ENCODE measurements at places on chromosomes 11 and 22.

DNA sequence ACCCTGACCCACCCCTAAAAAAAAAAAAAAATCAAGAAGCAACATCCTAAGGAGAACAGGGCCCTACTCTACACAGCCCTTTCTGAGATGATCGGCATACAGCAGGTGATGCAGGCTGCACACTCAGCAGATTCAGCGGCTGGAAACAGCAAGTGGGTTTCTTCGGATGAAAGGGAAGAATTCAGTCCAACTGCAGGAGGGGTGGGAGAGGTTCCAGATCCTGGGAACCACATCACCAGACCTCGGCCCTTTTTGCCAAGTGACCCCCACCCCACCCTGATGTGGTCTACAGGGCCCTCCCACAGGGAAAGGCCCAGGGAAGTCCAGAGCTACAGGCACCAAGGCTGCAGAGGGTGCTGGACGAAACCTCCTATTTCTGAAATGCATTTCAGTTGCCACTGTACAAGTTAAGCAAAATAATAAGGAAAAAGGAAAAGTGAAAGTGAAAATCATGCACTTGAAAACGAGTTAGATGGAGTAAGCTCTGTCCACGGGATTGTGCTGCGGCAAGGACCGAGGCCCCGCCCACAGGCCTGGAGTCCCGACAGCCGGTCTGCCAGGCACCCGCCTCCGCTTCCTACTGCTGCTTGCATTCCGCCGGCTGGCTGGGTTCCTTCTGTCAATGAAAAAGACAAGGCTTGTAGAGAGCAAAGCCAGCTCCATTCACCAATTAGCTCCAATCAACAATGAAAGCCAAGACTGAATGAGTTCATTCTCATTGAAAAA lies 16.0 kb upstream of the PHLDA2 start:
- peak; percentile 73 for DNase-seq

GRCh38 chr11:119384332-119384731 lies 2.8 kb upstream of the USP2 start:
- no peak for DNase-seq

GRCh38 chr22:39494471-39495120 lies 7.5 kb upstream of the MIEF1 start:
- DNase-seq: no peak

DNA sequence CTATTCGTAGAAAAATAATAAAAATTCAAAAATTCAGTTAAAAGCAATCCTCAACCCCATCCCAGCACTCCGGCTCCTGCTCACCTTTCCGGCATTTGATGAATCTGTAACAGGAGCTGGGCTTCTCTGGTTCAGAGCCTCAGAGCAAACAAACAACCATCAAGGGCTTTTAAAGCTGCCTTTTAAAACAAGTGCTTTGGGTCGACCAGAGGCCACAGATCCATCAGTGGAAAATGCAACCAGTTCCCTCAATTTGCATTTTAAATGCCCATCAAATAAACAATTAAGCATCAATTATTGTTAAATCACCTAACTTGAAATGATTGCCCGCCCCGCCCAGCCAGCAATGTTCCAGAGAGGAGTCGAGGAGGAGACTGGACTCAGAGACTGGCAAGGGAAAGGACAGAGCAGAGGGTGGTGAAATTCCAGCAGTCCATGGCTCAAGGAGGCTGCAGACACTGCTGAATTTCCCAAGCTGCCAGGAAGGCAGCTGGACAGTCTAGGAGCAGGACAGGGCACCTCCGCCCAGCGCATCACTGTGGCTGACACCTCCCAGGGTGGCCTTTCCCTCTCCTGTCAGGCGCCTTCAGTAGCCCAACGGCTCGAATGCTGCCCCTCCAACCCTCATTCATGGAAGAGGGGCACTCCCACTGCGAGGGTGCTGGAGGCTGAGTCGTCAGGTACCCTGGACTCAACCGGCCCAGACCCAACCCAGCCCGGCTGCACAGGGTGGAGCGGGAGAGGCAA lies 7.5 kb downstream of the FXYD6 start:
- no peak for DNase-seq

- peak; percentile 42 for DNase-seq
Measured at GRCh38 chr22:29306835-29307595, 565 bp downstream of the GAS2L1 start.

- DNase-seq: no peak
Measured at GRCh38 chr11:86938900-86939880, 16.0 kb downstream of the FZD4 start.

- peak; percentile 23 for DNase-seq
Measured at GRCh38 chr22:20279662-20280134, 11.6 kb upstream of the RTN4R start.

DNA sequence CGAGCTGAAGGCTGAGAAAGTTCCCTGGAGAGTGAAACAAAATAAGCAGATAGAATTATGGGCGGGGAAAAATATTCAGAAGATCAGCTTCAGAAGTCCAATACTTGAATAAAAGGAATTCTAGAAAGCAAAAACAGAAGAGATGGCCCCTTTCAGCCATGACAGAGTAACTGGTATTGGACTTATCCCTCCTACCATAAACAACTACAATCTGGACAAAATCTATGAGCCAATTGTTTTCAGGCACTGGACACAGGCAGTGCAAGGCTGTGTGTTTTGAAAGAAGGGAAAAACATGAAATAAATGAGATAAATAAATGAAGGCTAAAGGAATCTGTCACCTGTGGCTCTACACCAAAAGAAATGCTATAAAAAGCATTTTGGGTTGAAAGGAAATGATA lies 25.7 kb downstream of the FEZ1 start:
- DNase-seq: no peak

- no peak for DNase-seq
Measured at GRCh38 chr11:15213471-15214231, 98.9 kb downstream of the INSC start.

DNA sequence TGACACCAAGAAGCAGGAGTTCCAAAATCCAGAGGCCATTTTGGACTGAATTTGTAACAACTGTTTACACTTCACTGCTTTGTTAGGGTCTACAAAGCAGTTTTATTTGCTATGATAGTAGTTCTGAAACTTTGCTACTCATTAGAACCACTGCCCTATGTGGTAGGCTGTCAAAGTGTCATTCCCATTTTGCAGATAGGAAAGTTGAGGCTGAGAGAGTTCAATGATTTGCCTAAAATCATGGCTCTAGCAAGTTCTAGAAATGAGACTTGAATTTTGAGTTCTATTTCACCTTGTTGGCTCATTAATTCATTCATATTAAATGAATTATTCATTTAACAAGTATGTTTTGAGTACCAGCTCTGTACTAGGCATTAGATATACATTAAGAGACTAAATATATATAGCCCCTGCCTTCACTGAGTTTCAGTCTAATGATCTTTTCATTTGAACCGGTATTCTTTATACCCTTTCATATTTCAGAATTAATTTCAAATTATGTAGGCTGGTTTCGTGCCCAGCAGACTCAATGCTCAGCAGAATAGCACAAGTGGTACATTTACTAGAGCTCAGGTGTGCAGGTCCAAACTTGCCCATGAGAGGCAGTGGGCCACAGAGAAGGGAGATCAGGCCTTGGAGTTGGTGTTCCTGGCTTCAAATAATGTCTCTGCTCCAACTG lies 93.5 kb downstream of the ME3 start:
- no peak for DNase-seq

GRCh38 chr22:19730655-19731360 lies 7.5 kb downstream of the GP1BB start:
- peak; percentile 88 for DNase-seq

- DNase-seq: no peak
Measured at GRCh38 chr22:34501366-34501965, 564.5 kb upstream of the ISX start.

GRCh38 chr11:115159207-115159606 lies 345.0 kb downstream of the CADM1 start:
- no peak for DNase-seq

DNA sequence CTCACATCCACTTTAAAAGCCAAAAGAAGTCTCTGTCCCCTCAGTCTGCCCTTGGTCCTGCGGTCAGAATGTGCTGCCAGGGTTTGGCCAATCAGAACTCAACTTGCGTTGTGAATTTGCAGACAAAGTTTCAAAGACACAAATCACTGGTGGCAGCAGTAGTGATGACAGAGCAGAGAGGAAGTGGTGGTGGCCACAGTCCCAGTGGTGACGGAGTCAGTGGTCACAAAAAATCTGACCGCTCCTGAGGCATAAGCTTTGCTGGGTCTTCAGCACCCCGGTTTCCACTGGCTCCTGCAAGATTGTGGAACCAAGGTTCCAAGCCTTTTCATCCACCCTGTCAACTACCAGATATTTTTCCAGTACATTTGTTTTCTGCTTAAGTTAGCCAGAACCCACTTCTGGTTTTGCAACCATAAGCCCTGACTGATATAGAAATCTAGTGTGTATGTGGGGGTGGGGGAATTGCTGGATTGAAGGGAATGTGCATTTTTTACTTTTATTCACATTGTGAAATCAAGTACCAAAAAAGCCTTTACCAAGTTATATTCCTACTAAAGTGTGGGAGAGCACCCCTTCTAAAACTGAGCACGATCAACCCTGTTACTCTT lies 112.3 kb downstream of the TMPRSS5 start:
- DNase-seq: peak; percentile 39

- DNase-seq: no peak
Measured at GRCh38 chr11:75823946-75824345, 8.9 kb downstream of the UVRAG start.

DNA sequence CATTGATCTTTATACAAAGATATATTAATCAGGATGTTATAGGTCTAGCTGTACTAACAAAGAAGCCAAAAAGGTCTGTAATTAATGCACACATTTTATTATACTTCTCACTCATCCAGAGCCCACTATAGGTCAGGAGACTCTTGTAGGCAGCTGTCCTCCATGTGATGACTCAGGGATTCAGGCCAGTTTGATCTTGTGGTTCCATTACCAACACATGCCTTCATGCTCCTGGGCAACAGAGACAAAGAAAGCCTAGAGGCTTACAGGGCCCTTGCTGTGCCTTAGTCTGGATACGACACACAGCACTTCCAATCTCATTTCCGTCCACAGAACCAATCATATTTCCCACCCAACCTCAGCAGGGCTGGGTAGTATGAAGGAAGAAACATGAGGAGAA lies 150.3 kb upstream of the NCAM1 start:
- DNase-seq: no peak

GRCh38 chr11:15699978-15700377 lies 585.3 kb downstream of the INSC start:
- DNase-seq: no peak
